Stimulated activated CD4-positive, alpha-beta T cell treated with anti-CD3 and anti-CD28 coated beads, Interleukin-2, amount 100 ng/mL, for 4 hours (primary cell): ENCODE measurements at places on chromosomes 3 and 15.

DNA sequence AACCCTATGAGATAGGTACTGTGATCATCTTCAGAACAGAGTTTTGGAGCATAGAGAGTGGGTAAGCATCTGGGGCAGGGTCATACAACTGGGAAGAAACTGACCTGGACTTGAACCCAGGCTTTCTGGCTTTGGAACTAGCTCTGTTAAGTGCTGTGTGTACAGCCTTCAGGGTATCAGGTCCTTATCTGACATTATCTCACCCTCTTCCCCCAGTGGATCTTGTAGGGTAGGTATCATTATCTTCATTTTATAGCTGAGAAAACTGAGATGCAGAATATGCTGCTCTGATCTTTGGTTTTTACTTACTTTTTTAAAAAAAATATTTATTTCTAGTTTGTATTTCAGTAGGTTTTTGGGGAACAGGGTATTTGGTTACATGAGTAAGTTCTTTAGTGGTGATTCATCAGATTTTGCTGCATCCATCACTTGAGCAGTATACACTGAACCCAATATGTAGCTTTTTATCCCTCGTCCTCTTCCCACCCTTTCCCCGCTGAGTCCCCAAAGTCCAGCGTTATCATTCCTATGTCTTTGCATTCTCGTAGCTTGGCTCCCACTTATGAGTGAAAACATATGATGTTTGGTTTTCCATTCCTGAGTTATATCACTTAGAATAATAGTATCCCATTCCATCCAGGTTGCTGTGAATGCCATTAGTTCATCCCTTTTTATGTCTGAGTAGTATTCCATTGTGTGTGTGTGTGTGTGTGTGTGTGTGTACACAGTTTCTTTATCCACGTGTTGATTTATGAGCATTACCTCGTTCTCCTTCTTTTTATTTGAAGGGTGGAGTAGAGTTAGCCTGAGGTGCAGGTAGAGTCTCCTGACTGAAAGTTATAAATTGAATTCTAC lies 271.2 kb downstream of the PTPRG start:
- no peak for DNase-seq

DNA sequence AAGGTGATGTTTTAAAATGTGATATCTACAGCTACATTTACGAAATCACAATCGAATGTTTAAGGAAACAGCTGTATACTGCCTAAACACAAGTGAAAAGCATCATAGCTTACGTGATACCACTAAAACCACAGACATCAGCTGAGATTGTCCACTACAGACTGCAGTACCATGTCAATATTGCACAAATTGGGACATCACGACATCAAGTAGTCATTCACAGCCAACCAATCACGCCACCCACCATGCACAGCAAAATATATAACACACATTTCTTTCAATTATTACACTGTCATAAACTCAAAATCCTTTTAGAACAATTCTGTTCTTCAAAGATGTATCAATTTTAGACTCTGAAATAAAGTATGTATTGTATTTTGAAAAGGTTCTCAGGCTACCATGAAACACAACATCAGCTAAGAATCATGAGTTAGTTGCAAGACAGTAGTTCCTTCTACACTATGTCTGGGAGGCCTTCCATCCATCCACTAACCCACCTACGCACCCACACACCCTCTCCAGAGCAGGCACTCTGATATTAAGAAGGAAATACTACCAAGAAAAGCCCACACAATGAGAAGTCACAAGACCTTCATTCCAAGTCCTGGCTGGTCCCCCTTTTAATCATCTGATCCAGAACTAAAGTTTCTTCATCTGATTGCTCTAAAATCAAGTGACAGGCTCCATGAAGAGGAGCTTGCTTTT lies 3.1 kb downstream of the DMXL2 start:
- DNase-seq = no peak

- DNase-seq = no peak
Measured at GRCh38 chr3:150797155-150797554, 34.2 kb upstream of the SIAH2 start.

DNA sequence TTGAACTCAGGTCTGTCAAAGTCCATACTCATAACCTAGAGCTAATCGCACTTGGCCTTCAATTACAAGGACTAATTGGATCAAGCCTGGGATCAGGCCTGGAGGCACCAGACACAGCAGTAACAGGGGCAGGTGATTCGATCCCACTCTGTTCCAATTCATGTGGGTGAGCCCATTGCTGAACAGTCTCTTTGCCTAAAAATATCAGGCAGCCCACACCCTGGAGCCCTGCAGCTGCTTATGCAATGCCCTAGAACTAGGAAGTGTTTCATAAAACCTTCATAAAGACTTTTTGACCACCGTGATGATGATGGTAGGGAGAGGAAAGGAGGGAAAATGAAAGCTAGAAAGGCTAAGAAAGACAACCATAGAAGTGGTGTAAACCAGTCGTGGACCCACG lies 47.8 kb upstream of the NEO1 start:
- no peak for DNase-seq

DNA sequence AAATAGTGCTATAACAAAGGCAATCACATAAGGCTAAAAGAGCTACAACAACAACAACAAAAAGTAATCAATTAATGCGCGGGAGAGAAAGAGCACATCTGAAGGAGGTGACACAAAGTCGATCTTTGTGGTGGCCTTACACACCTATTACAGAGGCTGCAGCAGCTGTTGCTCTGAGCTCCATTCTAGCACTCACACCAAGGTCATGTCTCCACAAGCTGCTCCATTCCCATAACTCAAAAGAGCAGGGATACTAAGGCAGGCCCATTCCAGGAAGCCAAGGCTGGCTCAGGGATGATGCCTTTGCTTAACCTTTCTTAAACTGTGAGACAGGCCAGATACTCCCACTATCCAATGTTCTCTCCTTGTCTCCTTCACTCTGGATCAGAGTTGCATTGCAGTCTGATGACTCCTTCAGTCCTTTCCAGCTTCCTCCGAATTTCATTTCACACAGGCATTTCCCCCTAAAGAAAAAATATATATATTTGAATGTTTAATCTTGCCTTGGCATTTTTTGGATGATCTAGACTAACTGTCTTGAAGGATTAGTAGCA lies 52.7 kb downstream of the SNTN start:
- no peak for DNase-seq

DNA sequence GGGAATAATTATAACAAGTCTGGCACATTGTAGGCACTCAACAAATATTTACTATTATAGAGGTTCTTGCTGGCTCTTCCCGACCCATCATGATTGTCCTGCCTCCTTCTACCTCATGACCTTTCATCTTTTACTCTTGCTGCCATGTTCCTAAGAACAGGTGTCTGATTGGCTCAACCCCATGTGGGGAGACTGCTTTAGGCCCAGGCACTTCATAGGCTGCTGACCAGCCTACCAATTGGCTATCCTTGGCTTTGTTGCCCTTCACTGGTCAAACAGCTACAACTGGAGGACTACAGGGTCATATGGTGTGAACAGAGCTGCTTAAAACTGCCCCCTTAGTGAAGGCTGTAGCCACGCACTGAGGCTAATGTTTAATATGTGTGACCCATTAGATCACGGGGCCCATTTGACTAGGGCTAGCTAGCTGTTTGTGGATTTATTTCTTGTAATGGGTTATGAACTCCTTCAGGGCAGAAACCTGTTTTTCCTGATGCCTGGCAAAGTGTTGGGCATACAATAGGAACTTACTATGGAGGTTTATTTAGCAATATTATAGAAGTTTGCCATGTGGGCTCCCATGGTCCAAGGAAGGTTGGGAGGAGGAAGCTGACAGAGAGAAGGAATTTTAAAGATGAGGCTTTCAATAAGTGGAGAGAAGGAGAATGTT lies 239.9 kb upstream of the TBC1D5 start:
- no peak for DNase-seq

DNA sequence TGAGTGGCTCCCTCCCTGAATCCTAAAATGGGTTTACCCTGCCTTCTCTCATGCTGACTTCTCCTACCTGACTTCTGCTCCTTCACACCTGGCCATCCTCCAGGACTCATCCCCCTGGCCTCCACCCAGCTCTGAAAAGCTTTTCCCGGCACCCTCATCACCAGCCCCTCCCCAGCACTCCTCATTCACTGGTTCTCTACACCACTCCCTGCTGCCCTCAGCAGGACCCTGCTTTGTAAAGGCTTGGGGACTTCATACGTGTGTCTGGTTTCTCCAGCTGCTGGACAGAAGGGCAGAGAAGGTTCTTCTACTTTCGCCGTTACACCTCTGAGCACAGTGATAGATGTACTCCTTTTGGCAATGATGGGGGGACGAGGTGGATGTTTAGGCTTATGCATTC lies 184.9 kb upstream of the UBE3A start:
- DNase-seq = no peak
